ENCODE measurements at places on chromosomes 4 and X. TPM values are rescaled to one million over a fixed set of nuclear protein-coding genes. Genes with fewer than 3 reads are reported as not detected.

RASSF6 gene
- total RNA-seq: 0.22 TPM

NHSL2 gene
- 5.7 TPM for total RNA-seq

STK32B gene
- 1.0 TPM for total RNA-seq

TEC gene
- 1.7 TPM for total RNA-seq

Measured in H9 (cell line).